ENCODE measurements at places on chromosomes 16 and 17.

DNA sequence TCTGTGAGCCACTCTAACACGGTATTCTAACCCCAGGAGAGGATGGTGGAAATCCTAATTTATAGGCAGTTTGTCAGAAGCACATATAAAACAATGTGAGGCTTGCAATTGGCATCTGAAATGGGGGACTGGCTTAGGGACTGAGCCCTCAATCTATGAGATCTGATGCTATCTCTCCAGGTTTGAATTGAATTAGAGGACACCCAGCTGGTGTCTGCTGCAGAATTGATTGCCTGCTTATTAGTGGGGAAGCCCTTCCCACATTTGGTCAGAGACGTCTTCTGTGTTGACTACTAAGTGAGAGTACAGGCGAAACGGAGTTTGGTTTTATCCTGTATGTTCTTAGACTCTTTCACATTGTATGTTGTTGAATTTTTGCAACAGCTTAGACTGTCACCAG lies 13.6 kb upstream of the TMIGD1 start:
- no peak for DNase-seq

DNA sequence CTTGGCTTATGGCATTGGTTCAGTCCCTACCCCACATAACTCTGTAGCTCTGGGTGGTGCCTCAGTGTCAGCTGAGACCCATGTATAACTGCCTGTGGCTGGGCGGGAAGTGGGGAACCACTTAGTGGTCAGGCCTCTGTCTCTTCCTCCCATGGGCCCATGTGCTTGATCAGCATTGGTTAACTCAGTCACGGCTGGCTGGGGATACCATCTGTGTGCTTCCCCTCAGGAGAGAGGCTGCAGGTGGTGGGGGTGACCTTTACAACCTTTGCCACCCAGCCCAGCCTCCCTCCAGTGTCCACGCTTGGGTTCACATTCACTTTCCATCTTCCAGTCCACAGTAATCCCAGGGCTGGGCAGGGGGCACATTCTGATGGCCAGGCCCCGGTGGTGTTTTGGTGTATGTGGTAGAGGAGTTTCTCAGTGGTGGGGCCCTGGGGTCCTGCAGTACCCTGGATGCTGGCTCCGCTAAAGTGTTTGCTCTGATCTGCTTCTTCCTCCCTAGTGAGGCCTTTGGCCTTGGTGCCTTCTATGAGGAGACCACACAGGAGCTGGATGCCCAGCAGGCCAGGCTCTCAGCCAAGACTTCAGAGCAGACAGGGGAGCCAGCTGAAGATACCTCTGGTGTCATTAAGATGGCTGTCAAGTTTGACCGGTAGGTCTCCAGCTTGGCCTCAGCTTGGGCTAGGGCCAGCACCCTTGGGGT lies 10.2 kb upstream of the NFATC3 start:
- DNase-seq = no peak

- DNase-seq = no peak
These were observed 141.3 kb downstream of the HS3ST3A1 start for GRCh38 chr17:13460261-13461000.

- DNase-seq = no peak
These were observed 621 bp downstream of the KCNJ2 start for GRCh38 chr17:70169709-70170597.

- no peak for DNase-seq
These were observed 96.8 kb downstream of the PGS1 start for GRCh38 chr17:78475211-78475610.

- no peak for DNase-seq
These were observed 4.2 kb downstream of the CACNA1H start for GRCh38 chr16:1156983-1157638.

GRCh38 chr16:21651515-21651914 lies 893 bp downstream of the IGSF6 start:
- no peak for DNase-seq

All from NCI-H1105 (cell line).